ENCODE measurements at places on chromosomes 11 and 22. TPM values are rescaled to one million over a fixed set of nuclear protein-coding genes. Genes with fewer than 3 reads are reported as not detected.

ARHGAP32 gene
- total RNA-seq = 4.9 TPM

TBX1 gene
- total RNA-seq = not detected

ANO5 gene
- not detected for total RNA-seq

ART1 gene
- 5.6 TPM for total RNA-seq

TRPC6 gene
- 4.8 TPM for total RNA-seq

EFEMP2 gene
- 92.8 TPM for total RNA-seq

GRCh38 chr22:26756675-26757293 lies 99.4 kb downstream of the MIAT start:
- no peaks in the 10 kb centered on the region for H3K27me3 ChIP-seq
- no peak for DNase-seq
- H3K4me1 ChIP-seq = no peaks in the 10 kb centered on the region

DNA sequence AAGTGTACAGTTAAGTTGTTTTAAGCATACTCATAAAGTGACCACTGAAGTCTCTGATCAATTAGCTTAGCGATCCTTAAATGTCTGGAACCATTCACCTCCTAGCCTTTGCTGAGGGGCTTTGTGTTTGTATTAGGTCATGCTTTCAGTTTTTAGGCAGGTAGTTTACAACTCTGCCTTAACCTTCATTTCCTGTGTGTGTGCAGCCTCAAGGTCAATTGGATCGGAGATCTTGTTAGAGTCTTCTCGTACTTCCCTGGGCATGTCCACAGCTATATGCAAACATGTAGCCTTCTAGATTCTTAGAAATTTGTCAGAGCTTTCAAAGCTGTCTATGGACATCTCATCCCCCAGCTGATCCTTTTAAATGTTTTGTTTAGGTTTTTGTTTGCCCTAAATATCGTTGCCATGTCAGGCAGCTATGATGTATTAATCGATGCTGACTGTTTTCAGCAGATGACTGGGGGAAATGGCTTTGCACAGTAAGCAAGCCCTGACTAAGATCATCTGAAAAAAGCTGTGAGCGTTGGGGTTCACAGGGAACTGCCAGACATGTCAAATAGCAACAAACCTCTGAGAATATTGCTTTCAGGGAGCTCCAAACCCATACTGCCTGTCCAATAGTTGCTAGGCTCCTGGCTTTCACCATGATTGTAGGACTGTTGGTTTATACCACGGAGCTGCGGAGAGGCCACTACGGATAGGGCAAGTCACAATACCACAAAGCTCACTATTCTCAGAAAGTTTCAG lies 45.6 kb downstream of the GLYAT start:
- no peaks in the 10 kb centered on the region for H3K36me3 ChIP-seq
- no peak for DNase-seq
- H3K27ac ChIP-seq = no peak overlapping the region
- no peak overlapping the region for H3K4me3 ChIP-seq
- H3K4me1 ChIP-seq = no peaks in the 10 kb centered on the region
- H3K27me3 ChIP-seq = no peaks in the 10 kb centered on the region

DNA sequence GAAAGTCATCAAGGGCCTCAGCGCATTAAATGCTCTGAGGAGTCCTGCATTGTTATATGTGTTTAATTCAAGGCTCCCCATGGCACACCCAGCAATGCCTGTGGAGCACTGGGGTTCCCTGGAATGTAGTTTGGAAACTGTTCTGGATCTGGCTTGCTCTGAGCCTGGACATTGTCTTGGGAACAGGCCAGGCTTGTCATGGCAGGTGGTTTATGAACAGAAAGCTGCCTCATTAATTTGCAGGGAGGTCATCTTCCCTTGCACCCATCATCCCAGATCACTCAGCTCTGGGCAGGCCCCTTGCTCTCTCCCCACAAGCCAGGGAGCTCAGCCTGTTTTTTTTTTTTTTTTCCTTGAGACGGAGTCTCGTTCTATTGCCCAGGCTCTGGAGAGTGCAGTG lies 32.9 kb downstream of the RPS6KA4 start:
- peaks cover 4% of the 10 kb centered on the region for H3K4me1 ChIP-seq
- no peaks in the 10 kb centered on the region for H3K36me3 ChIP-seq
- no peaks in the 10 kb centered on the region for H3K27me3 ChIP-seq

- no peaks in the 10 kb centered on the region for H3K4me1 ChIP-seq
- no peak overlapping the region for H3K27ac ChIP-seq
- H3K4me3 ChIP-seq = no peak overlapping the region
- H3K36me3 ChIP-seq = no peaks in the 10 kb centered on the region
Observed at GRCh38 chr22:35561796-35562526, 21.3 kb downstream of the RASD2 start.

GRCh38 chr22:50114221-50115021 lies 24.6 kb downstream of the MOV10L1 start:
- H3K27ac ChIP-seq = peak overlapping the region; percentile 62
- H3K36me3 ChIP-seq = no peaks in the 10 kb centered on the region
- H3K4me1 ChIP-seq = peaks cover 14% of the 10 kb centered on the region
- no peaks in the 10 kb centered on the region for H3K27me3 ChIP-seq
- peak overlapping the region; percentile 47 for H3K4me3 ChIP-seq

GRCh38 chr11:134290646-134291045 lies 14.5 kb downstream of the GLB1L3 start:
- H3K4me1 ChIP-seq = no peaks in the 10 kb centered on the region
- DNase-seq = peak; percentile 34
- H3K27me3 ChIP-seq = no peaks in the 10 kb centered on the region
- H3K27ac ChIP-seq = no peak overlapping the region
- no peaks in the 10 kb centered on the region for H3K36me3 ChIP-seq

DNA sequence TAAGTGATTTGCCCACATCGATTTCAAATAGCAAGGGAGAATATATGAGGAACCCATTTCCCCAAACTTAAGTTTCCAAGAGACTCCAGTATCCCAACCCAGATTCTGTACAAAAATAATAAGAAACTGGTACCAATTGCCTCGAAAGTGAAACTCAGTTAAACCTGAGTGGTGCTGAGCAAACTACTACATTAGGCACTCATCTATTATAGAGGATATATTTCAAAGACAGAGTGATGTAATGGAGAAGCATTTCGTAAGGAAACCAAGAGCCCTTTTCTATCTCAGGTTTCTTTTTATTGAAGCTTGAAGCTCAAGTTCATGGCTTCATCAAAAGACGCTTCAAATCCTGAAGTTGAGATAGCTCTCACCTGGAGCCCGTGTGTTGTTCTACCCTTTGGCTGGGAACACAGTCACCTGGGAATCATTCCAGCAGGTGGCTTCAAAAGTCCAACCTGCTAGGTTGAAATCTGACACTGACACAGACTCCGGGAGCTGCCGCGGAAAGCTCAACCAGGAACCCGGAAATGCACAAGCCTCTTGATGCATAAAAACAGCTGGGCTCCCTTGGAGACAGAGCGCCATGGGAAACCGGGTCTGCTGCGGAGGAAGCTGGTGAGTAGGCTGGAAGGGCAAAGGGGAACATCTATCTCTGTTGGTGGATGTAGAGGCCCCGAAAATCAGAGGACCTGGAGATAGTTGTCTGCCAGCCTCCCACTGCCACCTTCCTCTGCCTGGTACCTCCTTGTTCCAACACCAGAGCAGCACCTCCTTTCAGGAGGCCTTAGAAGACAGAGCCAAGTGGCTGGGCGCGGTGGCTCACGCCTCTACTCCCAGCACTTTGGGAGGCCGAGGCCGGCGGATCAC lies at the start of gene C11orf52:
TSS of gene C11orf52 (plus strand) at position 524 of the 867 bp plus-strand sequence. CDS start at position 584, 60 bp downstream.
- H3K4me3 ChIP-seq = no peak within 1 kb of the TSS
- H3K27me3 ChIP-seq = no peaks in the 10 kb centered on the region
- H3K36me3 ChIP-seq = no peaks in the 10 kb centered on the region
- peak; percentile 64 for DNase-seq
- H3K27ac ChIP-seq = peak within 1 kb of the TSS; percentile 98

GRCh38 chr11:86291466-86292262 lies 10.4 kb upstream of the HIKESHI start:
- H3K4me1 ChIP-seq = no peaks in the 10 kb centered on the region
- DNase-seq = no peak
- H3K27ac ChIP-seq = no peak overlapping the region
- no peaks in the 10 kb centered on the region for H3K27me3 ChIP-seq

- H3K36me3 ChIP-seq = no peaks in the 10 kb centered on the region
- DNase-seq = no peak
- no peaks in the 10 kb centered on the region for H3K27me3 ChIP-seq
- peak overlapping the region; percentile 57 for H3K27ac ChIP-seq
Observed at GRCh38 chr11:86999859-87000753, 37.6 kb upstream of the TMEM135 start.

- DNase-seq = no peak
- H3K4me1 ChIP-seq = no peaks in the 10 kb centered on the region
- H3K27ac ChIP-seq = peak overlapping the region; percentile 18
Observed at GRCh38 chr11:103792981-103793468, 243.4 kb upstream of the DDI1 start.

DNA sequence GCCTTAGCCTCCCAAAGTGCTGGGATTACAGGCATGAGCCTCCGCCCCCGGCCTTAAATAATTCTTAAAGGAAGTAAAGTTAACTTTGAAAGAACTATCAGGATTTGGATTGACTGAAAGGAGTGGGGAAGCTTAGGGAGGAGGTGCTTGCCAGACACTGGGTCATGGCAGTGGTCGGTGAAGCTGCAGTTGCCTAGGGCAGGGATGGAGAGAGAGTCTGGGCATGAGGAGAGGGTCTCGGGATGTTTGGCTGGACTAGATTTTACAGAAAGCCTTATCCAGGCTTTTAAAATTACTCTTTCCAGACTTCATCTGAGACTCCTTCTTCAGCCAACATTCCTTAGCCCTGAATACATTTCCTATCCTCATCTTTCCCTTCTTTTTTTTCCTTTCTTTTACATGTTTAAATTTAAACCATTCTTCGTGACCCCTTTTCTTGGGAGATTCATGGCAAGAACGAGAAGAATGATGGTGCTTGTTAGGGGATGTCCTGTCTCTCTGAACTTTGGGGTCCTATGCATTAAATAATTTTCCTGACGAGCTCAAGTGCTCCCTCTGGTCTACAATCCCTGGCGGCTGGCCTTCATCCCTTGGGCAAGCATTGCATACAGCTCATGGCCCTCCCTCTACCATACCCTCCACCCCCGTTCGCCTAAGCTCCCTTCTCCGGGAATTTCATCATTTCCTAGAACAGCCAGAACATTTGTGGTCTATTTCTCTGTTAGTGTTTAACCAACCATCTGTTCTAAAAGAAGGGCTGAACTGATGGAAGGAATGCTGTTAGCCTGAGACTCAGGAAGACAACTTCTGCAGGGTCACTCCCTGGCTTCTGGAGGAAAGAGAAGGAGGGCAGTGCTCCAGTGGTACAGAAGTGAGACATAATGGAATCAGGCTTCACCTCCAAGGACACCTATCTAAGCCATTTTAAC lies at the start of gene NNMT:
TSS of gene NNMT (plus strand) at position 724 of the 929 bp plus-strand sequence. CDS start at position 882, 158 bp downstream.
- H3K4me1 ChIP-seq = peaks cover 3% of the 10 kb centered on the region
- no peak for DNase-seq
- peak within 1 kb of the TSS; percentile 47 for H3K4me3 ChIP-seq
- no peaks in the 10 kb centered on the region for H3K27me3 ChIP-seq
- peak within 1 kb of the TSS; percentile 97 for H3K27ac ChIP-seq
- H3K36me3 ChIP-seq = peaks cover 14% of the 10 kb centered on the region

DNA sequence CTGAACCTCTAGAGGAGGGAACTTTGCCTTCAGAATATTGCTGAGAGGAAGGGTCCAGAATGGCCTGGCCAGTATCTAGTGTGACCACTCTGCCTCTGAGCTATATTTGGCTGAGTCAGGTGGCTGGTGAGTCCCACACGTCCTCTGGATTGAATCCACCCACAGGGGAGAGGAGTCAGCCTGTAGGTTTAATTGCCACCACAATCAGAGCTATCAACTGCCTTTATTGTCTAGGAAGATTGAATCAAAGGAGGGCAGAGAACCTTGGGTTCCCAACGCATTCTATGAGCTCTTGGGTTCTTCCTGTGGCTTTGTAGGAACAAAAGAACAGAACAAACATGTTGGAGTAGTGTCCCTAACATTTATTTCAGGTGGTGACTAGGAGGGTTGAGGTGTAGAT lies 67.7 kb downstream of the ST3GAL4 start:
- no peak overlapping the region for H3K4me3 ChIP-seq
- no peak overlapping the region for H3K27ac ChIP-seq
- DNase-seq = no peak
- no peaks in the 10 kb centered on the region for H3K4me1 ChIP-seq
